Stimulated activated CD8-positive, alpha-beta memory T cell treated with anti-CD3 and anti-CD28 coated beads, Interleukin-4, amount 100 ng/mL, for 4 hours (primary cell): ENCODE measurements at places on chromosomes 3 and 15.
A peak's percentile ranks its signal among the peaks of the same experiment; 100 is the strongest.

DNA sequence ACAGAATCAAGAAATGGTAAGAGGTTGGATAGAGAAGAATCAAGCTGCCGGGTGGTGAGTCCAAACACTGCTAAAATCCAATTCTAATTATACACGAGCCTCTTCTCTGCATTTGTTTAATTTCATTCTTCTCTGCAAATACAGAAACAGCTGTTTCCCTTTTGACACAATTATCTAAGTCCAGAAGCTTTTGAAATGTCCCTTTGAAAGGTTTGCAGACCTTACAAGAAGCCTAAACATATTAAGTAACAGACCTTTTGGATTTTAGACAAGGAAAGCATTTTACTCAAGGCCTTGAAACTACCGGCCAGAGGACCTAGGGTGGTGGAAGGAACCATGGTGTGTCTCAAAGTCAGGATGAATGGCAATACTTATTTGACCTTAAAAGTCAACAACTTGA is 403.8 kb upstream of the ADAMTS9 start:
- DNase-seq = no peak

GRCh38 chr15:48112242-48112641 is 8.5 kb upstream of the SLC24A5 start:
- DNase-seq = no peak

DNA sequence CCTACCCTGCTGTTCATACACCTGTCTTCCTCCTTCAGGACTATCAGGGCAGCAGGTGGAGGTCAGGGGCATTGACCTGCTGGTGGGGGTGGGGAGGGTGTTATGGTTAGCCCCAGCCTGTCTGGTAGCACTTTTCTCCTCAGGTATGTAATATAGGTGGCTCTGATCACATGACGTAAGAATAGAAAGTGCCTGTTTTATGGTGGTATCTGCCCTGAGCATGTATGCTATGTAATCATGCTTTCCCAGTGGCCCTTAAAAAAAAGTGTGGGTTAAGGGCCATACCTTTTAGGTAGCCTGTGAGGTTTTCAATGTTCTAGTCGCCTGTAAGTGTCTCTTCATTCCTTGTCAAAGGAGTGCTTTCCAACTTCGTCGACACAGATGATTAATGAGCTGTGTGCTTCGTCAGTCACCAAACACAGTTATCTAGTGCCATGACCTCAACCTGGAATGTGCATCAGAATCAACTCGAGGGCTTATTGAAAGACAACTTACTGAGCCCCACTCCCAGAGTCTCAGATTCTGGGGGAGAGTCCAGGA is 86.3 kb downstream of the KLHL25 start:
- DNase-seq = no peak

- DNase-seq = no peak
Observed at GRCh38 chr15:74884428-74885223, 5.2 kb upstream of the MPI start.

DNA sequence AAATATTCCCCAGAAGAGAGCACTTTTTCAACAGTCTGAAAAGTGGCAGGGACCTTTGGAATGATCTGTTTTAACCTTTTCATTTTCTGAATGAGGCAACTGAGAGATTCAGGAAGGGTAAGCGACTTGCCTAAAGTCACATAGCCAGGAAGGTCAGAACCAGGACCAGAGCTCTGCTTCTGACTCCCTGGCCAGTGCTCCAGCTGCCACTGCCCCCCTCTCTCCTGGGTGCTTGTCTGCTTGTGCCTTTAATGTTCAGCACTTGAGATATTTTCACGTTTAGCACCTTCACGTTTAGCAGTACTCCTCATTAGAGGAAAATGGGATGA is 68.3 kb downstream of the SMAD3 start:
- no peak for DNase-seq

DNA sequence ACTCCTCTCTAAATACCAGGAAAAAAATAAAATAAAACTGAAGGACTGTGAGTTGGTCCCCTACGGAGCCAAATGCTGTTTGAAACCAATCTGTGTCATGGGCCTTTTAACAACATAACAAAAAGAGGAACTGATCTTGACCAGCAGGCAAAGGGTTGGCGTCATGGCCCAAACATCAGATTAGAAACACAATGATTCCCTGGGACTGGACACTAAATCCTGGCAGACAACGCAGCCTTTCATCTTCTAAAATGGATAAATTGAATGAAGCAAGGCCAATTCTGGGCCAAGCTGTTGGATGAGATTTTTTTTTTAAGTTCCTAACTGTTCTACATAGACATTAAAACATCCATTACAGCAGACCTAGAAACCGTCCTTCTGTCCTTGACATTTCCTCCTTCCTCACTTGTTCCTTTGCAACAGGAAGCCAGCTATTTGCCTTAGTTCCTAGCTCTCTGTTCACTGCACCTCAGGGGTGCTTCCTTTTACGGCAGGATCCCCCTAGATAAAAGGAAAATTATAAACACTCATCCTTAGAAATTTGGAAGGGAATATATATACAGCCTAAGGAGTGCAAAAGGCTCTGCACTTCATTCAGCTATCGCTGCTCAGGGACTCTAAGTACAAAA is 21.6 kb upstream of the TAFA4 start:
- no peak for DNase-seq

DNA sequence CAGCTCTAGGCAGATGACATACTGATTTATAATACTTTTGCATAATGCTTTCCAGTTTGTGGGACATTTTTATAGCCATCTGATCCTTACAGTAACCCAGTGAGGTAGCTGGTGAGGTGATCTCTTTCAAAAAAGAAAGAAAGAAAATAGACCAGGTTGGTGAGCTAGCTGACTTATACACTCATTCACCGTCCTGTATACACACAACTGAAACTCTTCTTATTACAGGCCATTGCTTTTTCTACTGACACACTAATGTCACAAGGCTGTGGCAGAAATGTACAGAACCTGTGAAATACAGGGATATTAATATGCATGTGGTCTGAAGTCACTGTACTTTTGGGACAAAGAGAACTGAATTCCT is 150.2 kb upstream of the BHLHE40 start:
- DNase-seq = no peak

GRCh38 chr3:9778143-9779074 is 8.7 kb upstream of the CAMK1 start:
- DNase-seq = no peak

- DNase-seq = no peak
Observed at GRCh38 chr3:187296911-187297310, 5.4 kb upstream of the MASP1 start.

GRCh38 chr3:58004973-58005372 is 3.2 kb upstream of the FLNB start:
- no peak for DNase-seq

DNA sequence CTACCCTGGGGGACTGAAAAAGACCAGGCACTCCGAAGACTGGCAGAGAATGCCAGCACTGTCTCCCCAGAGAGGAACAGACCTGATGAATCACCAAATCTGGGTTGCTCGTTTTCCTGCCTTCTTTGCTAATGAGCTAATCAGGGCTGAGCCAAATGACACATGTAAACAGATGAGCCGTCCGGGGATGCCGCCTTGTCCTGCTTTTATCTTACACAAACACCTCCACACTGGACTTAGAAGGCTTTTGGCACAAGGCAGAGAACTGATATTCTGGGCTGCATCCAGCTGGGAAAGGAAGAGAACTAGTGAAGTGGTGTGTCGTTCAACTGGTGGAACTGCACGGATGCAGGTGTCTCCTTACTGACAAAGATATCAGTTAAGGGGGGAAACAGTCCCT is 88.1 kb downstream of the MECOM start:
- DNase-seq = no peak

- no peak for DNase-seq
Observed at GRCh38 chr15:23797747-23798446, 110.8 kb upstream of the NDN start.

DNA sequence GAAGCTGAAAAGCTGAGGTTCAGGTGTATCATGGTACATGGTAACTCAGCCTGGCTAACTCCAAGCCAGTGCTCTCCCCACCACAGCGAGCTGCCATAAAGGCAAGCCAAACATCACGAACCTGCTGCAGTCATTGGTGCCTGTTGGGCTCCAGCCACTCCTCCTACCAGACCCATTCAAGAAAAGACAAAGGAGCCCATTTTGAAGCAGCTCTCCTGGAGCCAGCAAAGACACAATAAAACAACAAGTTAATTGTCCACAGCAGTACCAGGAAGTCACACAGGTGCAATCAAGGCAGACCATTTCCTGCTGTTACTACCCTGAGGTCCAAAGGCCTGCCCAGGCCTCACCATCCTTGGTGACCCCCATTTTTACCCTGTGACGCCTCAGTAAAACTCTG is 77.6 kb downstream of the DAPK2 start:
- DNase-seq = no peak

- DNase-seq = no peak
Observed at GRCh38 chr3:170976190-170976519, 50.4 kb downstream of the SLC2A2 start.

- no peak for DNase-seq
Observed at GRCh38 chr15:45157974-45158373, 28.2 kb downstream of the DUOX1 start.

DNA sequence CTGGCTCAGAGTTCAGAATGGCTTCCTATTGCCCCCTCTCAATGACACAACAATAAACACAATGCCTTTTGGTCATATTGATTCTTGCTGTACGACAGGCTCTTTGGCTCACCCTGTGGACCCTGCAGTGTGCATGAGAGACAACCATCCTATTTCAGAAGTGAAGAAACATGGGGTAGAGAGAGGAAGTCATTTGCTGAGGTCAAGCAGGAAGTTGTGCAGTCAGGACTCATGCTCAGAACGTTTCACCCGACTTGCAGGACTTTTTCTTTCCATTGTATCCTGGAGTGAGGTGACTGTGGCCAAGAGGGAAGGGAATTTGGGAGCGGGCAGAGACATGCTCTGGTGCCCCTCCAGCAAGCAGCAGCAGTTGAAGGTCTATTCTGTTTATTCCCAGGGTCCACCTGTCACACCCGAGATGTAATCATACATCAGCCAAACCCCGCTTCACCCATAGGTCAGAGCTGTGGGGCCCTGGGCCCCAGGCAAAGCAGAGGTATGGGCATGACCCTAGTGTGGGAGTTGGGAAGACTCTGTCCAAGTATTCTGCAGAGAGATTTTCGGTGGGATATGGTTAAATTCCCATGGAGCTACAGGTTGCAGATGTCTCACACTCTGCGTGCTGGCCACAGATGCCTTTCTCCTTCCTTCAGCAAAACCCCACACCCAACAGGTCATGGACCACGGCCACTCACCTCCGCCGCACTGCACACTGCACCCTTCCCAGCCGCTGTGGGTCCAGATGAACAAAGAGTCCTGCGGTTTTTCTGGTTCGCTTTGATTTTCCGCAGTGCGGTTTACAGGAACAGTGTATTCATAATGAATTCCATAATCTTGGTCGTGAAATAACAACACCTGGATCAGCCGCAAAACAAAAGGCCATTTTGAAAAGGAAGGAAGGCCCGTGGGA is 290.6 kb downstream of the ADAMTS17 start:
- no peak for DNase-seq

DNA sequence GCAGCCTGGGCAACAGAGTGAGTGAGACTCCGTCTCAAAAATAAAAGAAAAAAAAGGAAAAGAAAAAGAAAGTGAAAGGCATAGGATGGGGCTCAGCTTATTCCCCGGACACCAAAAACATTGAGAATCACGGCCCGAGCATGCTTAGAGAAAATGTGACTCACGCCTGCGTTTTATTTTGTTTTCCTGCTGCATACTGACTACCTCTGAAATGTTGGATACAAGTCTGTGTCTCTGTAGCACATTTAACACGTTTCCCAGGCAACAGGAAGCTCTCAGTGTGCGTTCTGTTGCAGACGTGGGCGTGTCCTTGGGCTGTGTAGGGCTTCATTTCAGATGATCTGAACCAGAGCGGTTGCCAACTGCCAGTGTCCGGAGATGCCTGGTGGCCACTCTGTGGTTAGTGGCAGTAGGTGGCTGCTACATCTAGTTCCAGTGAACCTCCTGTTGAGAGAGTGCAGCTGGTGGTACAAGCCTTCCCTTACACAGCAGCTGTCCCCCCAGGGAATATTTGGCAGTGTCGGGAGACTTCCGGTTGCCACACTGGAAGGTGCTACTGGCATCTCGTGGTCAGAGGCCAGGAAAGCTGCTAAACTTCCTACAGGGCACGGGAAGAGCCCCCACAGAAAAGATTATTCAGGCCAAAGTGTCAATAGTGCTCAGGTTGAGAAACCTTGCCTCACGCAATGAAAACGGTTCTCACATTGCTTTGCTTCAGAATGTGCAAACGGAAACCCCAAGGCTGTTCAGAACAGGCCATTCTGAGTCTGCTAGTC is 3.0 kb downstream of the SLC51A start:
- DNase-seq = peak; percentile 28

- DNase-seq = no peak
Observed at GRCh38 chr3:108108416-108108815, 17.6 kb upstream of the CD47 start.

DNA sequence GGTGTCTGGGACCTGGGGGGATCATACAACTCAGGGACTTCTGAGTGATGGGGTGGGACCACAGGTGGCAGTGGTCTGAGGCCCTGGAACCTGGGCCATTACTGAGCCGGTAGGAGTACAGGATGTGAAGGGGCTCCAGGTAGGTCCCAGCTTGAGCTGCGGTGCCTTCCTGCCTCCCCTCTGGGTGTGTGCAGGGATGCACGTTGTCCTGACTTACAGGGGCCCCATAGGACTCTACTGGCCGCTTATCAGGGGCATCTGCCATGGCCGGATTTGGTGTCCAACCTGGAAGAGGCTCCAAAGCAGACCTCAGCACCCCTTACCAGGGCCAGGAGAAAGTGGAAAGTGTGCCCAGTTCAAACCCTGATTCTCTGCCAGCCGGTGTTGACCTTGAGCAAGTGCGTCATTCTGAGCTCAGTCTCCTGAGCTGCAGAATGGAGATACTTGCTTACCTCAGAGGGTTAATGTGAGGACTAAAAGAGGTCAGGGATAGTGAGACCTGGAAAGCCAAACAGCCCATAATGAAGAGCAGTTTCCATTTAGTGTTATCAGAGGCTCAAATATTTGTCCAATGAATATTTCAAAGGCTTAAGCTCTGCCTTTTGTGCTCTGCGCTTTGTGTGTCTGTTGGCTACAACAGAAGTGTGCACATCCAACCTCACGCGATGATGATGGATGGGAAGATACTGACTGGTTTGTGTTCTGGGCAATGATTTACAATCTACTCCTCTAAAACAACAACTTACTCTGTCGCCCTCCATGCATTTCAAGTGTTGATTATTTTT is 35.4 kb upstream of the ESYT3 start:
- no peak for DNase-seq

DNA sequence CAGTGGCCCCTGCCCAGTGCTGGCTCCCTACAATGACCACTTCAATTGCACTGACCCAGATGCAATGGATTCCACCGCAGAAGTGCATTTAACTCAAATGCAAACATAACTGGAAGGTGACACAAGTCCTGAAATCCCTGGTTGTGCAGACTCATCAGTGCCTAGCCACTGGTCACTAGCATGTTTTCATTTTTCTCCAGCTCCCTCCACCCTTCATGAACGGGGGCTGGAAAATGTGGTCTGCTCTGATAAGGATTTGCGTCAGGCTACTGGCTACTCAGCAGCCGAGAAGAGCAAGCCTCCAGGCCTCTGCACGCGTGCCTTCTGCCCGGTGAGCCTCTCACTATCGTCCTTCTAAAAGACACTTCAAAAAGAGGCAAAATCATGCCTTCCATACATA is 27.4 kb upstream of the FURIN start:
- DNase-seq = no peak
